ENCODE measurements at places on chromosomes 16 and 17.

GRCh38 chr17:80822700-80823410 is 168.8 kb upstream of the CHMP6 start:
- DNase-seq: no peak

- DNase-seq: no peak
Observed at GRCh38 chr16:57977418-57978069, 6.6 kb upstream of the CNGB1 start.

GRCh38 chr17:71234349-71234748 is 886.5 kb upstream of the SOX9 start:
- DNase-seq: no peak

DNA sequence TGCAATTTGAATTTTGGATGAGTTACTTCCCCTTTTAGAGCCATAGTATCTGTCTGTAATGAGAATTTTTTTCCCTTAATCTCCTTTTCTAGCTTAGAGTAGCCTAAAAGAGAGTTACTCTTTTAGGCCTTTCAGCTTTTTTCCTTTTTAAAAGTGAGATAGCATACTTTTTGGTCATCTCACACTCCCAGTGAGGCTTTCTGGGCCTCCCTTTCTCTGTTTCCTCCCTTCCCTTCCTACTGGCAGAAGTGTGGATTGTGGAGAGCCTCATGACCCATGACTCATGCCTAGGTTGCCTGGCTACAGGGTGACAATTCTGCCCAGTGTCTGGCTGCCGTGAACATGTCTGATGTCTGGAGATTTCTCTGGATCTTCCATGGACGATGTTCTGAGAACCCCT is 15.2 kb downstream of the KRT23 start:
- DNase-seq: peak; percentile 48

DNA sequence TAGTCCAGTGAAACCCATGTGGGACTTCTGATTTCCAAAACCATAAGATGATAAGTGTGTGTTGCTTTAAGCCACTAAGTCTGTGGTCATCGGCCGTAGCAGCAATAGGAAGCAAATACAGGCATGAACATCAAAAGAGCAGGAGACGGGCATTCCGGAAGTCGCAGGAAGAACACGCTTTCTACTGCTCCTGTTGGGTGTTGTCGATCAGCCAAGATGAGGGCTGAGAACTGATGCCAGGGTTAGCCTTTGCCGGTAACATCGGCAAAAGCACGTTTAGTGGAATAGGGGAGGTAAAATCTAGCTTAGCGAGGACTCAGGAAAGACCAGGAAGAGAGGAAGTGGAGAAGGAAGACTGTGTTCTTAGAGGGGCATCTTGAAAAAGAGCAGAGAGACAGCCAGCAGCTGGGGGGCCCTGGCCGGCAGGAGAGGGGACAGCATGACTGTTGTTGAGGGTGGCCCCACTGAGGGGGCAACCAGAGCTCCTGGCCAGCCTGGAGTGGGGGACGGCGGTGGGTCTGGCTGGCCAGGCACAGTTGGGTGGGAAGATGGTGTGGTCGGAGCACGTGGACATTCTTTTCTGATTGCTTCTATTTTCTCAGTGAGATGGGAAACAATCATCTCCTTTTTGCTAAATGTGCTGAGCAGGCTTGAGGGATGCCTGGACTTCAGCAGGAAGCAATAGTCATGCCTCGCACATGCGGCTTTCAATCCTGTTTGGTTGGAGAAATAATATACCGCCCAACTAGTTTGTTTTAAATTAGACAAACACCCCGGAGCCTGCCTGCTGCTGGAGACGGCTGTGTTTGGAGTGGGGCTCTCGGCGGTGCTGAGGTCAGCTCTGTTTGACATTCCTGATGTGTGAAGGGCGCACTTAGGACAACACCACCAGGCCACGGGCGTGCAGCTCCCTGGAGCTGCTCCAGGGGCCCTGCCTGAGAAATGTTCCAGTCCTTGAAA is 109.9 kb downstream of the METRNL start:
- DNase-seq: no peak

DNA sequence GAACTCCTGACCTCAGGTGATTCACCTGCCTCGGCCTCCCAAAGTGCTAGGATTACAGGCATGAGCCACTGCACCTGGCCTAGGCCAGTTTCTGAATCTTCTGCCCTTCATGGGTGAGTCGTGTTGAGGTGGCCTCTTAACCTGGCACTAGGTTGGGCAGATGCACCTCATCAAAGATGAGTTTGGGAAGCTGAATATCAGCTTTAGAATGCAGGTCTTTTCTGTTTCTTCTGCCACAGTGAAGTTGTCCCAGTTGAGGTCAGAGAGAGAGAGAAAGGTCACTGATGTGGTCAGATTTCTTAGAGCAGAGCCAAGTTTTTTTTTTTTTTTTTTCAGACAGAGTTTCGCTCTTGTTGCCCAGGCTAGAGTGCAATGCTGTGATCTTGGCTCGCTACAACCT is 111.3 kb upstream of the WSCD1 start:
- DNase-seq: no peak

DNA sequence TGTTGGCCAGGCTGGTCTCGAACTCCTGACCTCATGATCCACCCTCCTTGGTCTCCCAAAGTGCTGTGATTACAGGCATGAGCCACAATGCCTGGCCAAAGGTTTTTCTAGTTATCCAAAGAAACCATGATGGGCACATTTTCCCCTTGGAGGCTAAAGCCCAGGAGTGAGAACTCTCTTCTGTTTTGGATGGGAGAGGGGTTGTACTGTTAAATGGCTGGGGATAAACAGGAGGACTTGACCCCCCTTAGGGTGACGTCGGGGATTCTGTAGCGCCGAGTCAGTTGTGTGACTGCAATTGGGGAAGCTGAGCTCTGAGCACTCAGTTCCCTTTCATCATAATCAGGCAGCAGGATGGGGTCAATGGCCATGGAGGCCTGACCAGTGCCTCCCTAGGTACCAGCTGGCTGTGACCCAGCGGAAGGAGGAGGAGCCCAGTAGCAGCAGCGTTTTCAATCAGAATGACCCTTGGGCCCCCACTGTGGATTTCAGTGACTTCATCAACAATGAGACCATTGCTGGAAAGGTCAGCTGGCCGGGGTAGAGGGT is 4.1 kb downstream of the AOC3 start:
- no peak for DNase-seq

GRCh38 chr17:53016085-53016484 is 806.6 kb upstream of the KIF2B start:
- no peak for DNase-seq

DNA sequence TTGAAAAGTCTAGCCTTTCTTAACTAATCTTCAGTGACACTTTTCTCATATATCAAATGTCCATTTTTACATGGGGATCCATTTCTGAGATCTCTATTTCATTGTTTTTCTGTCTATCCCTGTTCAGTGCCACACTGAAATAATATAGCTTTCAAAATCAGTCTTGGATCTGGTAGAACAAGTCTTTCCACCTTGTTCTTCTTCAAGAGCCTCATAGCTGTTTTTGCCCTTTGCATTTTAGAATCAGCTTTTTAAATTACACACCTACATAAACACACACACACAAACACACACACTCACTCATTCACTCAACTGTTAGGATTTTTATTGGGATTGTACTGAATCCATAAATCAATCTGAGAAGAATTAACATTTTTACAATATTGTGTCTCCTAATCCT is 19.2 kb downstream of the GSDMB start:
- DNase-seq: no peak

GRCh38 chr17:77363821-77364361 is 223.1 kb downstream of the SEC14L1 start:
- no peak for DNase-seq

DNA sequence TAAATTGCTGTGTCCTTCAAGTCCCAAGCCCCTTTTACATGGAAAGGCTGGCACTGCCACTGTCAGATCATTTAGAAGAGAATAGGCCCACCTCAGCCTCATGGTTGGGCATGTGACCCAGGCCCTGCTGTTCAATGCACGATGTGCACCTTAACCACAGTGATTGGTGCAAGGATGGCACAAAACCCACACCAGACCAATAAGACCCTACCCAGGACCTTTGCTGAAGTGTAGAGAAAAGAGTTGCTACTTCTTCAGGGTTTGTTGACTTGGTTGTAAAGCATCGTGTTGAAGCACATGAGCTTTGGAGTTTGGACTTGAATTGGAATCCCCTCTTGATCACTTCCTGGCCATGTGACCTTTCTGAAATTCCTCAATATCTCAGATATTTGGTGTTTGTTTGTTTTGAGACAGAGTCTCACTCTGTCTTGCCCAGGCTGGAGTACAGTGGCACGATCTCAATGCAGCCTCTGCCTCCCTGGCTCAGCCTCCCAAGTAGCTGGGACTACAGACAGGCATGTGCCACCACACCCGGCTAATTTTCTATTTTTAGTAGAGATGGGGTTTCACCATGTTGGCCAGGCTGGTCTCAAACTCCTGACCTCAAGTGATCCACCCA is 24.8 kb downstream of the DNAJA2 start:
- no peak for DNase-seq

DNA sequence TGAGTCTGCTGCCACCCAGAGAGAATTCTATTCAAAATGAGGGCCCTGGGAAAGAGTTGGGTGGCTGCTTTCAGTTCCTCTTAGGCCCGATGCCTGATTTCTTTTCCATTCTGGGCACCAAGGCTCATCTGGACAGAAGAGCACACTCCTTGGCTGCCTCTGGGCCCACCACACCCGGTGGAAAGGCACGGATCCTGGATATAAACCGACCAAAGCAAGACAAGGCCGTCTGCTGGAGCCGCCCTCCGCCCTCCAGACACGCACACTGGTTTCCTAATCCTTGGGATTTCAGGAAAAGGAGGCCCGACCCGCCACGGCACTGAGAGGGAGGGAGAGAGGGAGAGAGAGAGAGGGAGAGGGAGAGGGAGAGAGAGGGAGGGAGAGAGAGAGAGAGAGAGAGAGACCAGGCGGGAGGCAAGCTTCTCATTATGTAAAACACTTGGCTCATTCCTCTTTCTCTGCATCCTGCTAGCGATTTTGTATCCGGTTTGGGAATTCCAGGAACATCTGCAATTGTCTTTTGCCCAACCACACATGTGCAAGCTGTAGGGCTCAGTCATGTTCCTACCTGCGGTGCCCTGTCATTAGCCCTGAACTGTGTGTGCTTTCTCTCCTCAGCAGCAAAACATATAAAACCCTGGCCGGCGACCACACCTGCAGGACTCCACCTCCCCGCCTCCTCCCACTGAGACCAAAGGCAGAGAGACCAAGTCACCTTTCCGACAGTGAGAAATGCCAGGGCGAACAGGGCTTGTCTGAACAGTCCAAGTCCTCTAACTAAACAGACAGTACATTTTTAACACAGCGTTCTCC is 347.2 kb downstream of the SOX9 start:
- DNase-seq: no peak

GRCh38 chr17:5911919-5912318 is 158.3 kb upstream of the WSCD1 start:
- no peak for DNase-seq

- DNase-seq: no peak
Observed at GRCh38 chr17:54793271-54793670, 107.4 kb upstream of the TOM1L1 start.

DNA sequence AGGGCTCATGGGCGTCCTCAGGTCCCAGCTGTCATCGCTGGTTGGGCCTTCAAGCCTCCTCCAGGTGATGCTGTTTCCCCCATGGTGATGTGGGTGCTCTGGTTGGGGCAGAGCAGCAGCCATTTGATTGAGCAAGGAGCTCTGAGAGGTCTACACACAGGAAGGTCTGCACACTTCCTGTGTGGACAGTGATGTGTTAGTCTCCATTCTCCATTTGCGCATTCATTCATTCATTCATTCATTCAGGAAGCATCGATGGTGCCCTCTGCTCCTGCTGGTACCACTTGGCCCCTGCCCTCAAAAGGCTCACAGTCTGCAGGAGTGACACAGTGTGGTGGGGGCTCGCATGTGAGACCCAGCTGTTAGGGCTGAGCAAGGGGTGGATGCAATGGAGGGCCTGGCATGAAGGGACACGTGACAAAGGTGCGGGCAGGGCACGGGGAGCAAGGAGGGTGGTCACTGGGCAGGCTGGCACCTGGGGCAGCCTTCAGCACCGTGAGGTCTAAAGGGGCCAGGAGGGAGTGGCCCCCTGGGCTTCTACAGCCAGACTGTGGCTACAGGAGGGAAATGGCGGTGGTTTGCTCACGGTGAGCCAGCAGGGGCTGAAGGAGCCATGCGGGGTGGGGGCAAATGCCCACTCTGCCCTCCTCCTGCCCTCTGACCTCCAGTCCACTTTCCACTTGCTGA is 1.5 kb downstream of the ADGRG3 start:
- no peak for DNase-seq

DNA sequence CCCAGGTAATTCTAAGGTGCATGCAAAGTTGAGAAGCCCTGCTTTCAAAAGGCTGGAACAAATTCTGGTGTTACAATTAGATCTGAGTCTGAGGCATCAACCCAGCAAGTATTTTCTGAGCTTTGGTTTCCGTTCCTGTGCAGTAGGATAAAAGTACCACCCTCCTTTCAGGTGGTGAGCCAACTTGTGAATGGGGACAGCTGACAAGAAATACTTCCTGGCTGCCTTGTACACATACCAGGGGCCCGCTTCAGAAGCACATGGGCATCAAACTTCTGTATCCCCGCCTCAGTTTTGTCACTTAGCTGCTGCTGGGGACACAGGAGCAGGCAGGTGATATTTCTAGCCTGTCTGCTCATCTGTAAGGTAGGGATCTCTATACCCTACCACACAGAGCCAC is 252.2 kb downstream of the CPPED1 start:
- no peak for DNase-seq

DNA sequence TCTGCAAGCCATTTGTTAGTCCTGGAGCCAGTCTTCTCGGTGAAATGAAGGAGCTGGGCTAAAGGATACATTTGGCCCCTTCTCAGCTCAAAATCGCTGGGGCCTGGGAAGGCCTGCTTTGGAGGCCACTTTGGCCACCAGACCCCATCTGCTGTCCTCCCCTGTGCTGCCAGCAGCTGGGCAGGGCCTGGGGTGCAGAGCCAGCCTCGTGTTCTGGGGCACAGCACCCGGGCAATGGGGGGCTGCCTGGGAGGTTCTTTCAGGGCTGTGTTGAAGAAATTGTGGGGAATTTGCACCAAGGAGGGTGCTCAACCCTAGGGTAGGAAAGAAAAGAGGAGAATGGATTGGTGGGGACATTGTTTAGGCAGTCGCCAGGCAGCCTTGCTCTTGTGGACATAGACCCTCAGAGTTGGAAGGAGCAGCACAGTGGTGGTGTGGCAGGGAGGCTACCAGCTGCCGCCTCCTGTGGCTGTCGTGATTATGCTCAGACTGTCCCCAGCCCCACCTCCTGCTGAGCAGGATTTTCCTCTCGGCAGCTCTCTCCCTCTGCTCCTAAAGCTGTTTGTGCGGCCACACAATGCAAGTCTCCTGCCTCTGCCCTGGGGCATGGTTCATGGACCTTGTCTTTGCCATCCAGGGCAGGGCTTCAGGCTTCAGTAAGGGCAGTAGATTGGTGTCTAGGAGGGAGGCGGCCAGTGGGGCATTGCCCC is 174.8 kb downstream of the NTN1 start:
- no peak for DNase-seq

DNA sequence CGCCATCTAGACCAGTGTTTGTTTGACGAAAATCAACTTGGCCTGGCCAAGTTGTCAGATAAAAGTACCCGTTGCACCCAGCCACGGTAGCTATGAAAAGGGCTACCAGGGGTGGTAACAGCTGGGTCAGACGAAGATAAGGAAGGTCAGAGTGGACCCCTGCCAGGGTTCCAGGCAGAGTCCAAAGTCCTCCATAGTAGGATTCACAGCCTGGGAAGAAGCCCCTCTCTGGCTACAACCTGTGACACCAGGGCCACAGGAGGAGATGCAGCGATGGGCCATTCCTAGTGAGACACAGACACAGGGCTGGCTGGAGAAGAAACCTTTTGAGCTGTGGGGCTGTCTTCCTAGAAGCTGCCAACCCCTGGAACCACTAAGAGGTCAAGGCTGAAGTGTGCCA is 39.3 kb downstream of the MEAK7 start:
- no peak for DNase-seq

- DNase-seq: peak; percentile 91
Observed at GRCh38 chr16:24516900-24517669, 22.3 kb upstream of the RBBP6 start.

Measured in Ammon's horn (tissue), 1 donor.